Activated CD4-positive, alpha-beta memory T cell treated with anti-CD3 and anti-CD28 coated beads for 36 hours (primary cell): ENCODE measurements at places on chromosomes 1 and 21.
A peak's percentile ranks its signal among the peaks of the same experiment; 100 is the strongest.

DNA sequence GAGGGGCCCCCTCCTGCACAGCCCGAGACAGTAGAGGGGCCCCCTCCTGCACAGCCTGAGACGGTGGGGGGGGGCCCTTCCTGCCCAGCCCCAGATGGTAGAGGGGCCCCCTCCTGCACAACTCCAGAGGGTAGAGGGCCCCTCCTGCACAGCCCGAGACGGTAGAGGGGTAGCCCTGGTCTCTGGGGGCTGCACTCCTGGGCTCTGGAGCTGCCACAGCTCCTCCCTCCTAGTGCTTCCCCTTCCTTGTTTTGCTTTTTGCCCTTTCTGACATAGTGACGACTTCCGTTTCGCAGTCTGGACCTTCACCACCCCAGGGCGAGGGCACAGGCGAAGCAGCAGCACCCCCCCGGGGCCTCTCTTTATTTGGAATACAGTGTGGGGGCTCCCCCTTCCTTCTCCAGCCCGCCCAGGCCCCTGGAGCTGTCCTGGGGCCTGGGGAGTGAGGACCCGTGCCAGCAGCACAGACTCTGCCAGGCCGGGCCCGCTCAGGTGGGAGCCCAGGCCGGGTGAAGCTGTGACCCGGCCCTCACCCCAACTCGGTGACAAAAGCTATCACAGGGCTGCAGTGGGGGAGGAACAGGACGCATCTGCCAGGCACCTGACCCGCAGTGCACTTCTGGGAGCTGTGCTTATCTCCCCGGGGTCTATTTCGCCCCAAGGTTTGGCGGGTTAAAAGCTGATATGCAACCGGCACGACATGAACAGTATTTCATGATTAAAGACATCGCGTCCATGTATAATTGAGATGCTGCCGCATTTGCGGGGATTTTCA is 1.1 kb upstream of the PRXL2B start:
- DNase-seq, result peak; percentile 83

GRCh38 chr1:119366424-119366823 is 2.2 kb upstream of the HAO2 start:
- no peak for DNase-seq

- DNase-seq, result no peak
These were observed 206.5 kb downstream of the TNR start for GRCh38 chr1:175536921-175537320.

GRCh38 chr1:52709016-52709415 is 10.9 kb upstream of the COA7 start:
- no peak for DNase-seq
